Left renal pelvis (tissue), 4 donors: ENCODE measurements at places on chromosomes 12 and 14.

DNA sequence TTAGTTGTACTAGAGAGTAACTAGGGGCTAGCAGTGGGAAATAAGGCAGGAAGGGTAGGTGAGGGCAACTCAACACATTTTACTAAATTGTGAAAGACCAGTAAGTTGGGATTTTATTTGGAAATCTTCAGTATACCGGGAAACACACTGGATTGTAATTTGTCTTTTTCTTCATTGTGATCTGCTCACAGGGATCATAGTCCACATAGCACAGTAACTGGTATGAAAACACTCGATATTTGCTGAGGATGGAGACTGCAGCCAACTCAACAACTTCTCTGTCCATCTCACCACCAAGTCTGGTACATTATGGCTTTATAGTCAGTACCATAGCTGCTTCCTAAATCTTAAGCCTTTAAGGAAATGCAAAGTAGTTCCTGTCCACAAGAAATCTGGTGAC is 2.5 kb downstream of the SLIRP start:
- no peak for DNase-seq

DNA sequence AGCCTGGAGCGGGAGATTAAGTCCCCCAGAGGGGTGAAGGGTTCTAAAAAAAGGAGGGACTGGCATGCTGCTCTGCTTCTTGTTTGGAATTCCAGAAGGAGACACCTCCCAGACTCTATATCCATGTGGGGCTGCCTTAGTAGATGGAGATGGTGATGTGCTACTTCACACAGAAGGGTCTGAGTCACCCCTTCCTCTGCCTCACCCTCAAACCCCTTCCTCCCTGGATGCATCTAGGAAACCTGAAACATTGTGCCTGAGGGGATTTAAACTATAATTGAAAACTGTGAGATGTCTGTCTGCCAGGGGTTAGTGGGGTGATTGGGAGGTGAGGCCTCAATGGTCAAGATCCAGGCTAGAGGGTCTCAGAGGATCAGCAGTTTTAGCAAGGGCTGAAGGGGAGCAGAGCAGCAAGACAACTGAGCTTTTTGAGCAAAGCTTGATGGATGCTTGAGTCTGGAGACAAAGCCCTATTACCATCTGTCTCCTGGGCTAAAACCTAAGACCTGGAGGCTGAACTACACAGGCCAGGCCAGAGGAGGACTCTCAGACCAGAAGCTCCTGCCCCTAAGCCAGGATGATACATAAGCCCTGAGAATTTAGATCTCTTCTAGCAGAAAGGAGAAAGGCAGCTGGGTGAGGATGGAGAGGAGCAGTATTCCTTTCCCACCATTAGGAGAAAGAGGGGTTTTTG is 314.7 kb upstream of the ATP2B1 start:
- no peak for DNase-seq

- DNase-seq, result no peak
These were observed 91.8 kb downstream of the DUSP16 start for GRCh38 chr12:12470751-12471306.

GRCh38 chr12:70721656-70722357 is 84.6 kb upstream of the PTPRB start:
- no peak for DNase-seq

GRCh38 chr14:54420478-54421142 is 20.6 kb downstream of the CNIH1 start:
- DNase-seq, result no peak

GRCh38 chr12:1056390-1056789 is 65.4 kb downstream of the ERC1 start:
- no peak for DNase-seq
